ENCODE measurements at places on chromosomes 7 and 10.

GRCh38 chr7:158031867-158032308, 555.7 kb downstream of the PTPRN2 start:
- no peak for DNase-seq

DNA sequence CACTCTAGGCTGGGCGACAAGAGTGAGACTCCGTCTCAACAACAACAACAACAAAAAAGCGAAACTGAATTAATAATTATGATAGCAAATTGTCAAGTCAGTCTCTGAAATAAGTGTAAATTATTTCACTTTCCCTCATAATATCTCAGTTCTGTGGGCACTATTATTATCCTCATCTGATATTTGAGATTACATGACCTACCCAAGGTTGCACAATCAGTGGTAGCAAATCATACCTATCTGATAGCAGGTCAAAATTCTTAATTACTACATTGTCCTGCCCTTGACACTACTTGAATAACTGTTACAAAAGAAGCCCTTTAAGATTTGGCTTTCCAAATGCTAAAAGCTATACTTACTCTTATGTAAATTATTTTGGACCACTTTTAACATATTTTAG, 115.2 kb upstream of the GPR22 start:
- DNase-seq: no peak

GRCh38 chr7:17325364-17325763, 26.9 kb downstream of the AHR start:
- no peak for DNase-seq

DNA sequence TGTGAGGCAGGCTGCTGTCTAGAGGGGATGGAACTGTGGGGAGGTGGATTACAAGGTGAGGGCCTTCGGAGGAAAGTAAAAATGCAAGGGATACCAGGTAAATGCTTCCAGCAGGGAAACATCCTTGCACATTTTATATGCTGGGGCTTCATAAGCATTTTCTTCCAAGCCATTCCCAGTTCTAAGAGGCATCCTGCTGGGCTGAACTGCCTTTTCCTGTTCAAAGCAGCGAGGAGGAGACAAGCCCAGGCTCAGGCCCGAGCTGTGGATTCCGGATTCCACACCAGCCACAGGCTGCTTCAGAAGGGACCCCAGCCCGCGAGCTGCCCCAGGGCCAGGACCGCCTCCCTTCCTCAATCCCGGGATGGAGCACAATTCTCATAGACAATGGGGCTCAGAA, 249.7 kb downstream of the TNS3 start:
- DNase-seq: no peak

DNA sequence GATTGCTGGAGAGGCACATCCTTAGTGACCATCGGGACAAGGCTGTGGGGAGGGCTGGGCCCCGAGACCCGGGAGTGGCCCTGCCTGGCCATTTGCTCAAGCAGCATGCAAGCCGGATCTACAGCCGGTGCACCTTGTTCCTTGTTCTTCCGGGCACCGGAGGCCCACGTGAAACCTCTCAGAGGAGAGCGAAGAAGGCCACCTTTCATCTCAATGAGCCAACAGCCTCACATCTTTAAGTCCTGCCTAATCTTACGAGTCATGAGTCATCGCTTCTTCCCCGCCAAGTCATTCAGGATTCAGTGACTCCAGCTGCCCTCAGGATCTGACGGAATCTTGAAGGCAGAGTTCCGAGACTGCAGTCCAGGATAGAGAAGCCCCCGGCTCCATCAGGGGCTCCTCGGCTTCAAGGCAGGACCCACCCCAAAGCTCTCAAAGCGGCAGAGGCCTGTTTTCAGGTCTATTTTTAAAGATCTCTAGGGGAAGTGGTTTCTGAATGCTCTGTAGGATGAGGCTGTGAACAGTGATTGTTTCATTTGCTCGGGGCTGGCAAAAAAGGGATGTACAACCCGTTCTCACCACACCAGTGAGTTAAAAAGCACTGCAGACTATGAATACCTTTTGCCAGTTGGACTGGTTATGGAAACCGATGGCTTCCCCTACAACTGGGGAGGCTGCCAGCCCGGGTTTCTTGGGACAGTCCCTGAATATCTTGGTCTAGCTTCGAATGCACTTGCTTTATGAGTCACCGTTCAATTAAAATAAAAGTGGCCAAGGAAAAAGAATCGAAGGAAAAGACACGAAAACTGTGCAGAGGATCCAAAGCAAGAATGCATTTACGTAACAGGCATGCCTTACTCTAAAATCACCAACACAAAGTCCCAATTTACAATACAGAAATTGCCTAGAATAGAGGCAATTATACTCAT, 57.2 kb upstream of the ECHDC3 start:
- DNase-seq: peak; percentile 61

DNA sequence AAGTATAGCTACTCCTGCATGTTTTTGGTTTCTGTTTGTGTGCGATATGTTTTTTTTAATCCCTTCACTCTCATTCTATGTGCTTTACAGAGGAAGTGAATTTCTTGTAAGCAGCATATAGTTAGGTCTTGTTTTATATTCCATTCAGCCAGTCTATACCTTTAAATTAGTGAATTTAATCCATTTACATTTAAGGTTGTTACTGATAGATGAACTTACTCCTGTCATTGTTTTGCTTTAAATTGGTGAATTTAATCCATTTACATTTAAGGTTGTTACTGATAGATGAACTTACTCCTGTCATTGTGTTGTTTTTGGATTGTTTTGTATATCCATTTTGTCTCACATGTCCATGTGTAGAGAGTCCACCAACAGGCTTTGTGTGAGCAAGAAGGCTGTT, 11.1 kb downstream of the GIMAP8 start:
- DNase-seq: no peak

All from activated CD4-positive, alpha-beta T cell treated with anti-CD3 and anti-CD28 coated beads, Interleukin-10, Interleukin-2, amounts not matched to agents 100 ng/mL and 50 ng/mL, durations not matched to agents 16 hours and 8 hours (primary cell).